ENCODE measurements at places on chromosomes 3 and 15.
A peak's percentile ranks its signal among the peaks of the same experiment; 100 is the strongest.

DNA sequence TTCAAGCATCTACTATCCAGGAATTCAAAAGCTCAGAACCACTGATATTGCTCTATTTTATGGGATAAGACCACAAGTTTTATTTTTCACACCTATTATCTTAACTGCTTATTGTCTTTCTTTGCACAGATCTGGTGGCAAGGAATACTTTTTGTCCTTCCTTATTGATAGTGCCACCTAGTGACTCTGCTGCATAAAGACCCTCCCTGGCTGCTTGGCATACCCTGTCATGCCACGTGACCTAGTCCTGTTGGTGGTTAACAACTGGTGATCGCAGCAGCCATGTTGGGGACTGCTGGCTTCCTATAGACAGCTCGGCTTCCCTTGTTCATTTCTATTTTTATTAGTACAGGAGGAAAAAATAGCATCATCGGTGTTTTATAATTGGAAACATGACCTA is 236.3 kb downstream of the MEX3B start:
- DNase-seq: no peak

- no peak for DNase-seq
Observed at GRCh38 chr3:107206141-107206540, 171.1 kb upstream of the CCDC54 start.

DNA sequence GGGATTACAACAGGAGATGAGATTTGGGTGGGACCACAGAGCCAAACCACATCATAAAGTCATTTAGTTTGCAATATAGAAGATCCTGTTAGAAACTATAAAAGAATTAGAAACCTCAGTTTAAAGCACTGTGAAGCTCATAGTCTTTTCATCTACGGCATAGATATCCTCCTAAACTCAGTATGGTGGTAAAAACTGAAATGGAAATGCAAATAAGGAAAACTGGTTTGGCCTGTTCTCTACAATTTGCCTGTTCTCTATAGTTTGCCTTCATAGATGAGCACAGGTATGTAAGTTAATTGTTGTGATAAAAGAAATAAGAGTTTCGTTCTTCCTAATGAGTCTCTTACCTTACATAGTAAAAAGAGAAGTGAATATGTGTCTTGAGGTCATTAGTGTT is 331.6 kb upstream of the ARL6 start:
- no peak for DNase-seq

DNA sequence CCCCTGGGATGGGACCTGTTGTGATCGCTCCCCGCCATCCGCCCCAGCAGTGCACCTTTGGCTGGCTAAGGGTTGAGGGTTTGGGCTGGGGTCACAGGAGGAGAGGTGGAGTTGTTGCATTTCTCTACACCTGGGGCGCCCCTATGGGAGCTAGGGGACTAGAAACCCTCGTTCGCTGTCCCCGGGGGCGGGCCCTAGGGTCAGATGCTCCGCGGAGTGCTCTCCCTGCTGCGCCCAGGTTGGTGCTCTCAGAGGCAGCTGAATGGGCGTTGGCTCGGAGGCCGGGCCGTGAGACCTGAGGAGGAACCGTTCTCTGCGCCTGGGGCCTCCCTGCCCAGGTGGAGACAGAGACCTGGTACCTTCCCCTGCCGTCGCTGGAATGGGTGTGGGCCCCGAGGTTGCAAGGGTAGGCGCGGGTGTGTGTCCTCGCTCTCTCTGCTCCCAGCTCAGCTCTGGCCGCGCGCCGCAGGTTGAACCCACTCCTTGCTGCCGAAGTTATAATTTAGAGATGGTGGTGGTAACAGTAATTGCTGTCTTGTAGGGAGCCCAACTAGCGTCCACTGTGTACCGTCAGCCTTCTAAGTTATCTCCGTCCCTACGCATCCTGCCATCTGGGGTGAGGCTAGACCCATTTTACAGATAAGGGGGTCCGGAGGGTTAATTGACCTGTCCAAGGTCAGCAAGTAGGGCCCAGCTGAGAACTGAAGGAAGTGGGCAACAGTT is 965 bp downstream of the FLNB start:
- DNase-seq: peak; percentile 20

GRCh38 chr3:48107227-48107626 is 81.0 kb downstream of the CDC25A start:
- no peak for DNase-seq

- no peak for DNase-seq
Observed at GRCh38 chr3:131883711-131884407, 151.0 kb downstream of the CPNE4 start.

DNA sequence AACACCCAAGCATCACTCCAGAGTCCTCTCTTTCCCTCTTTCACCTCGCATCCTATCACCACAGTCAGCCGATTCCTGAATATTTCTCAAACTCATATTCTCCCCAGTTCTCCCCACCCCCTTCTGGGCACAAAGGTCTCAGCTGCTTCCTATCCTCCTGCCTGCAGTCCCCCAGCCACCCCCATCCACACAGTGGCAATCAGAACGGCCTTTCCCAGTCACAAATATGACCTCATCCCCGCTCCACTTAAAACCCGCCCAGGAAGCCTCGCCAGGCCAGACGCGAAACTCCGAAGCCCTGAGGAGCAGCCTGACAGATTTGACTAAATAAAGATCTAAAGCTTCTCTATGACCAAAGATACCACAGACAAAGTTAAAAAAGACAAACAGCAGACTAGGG is 49.9 kb upstream of the LINGO1 start:
- no peak for DNase-seq

DNA sequence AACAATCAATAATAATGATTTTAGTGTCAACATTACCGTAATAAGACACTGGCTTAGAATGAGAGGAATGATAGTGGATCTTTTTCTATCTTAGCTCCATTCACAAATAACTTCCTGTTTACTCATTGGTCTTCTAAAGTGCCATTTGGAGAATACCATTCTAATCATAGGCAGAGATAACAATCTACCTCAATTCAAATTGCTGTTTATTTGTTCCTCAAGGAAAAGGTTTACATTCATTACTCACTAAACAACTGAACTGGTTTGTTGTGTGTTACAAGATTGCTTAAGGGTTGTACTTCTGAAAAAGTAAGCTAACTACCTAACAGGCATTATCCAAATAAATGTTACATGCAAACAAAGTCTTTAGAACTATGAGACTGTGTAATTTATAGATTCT is 8.1 kb upstream of the PCOLCE2 start:
- DNase-seq: no peak

Measured in stimulated activated CD4-positive, alpha-beta T cell treated with anti-CD3 and anti-CD28 coated beads, Interleukin-12 subunit alpha, Interleukin-12 subunit beta, amount 100 ng/mL, for 24 hours (primary cell).